Uterus (tissue), 4 donors: ENCODE measurements at places on chromosomes 3 and 15. TPM values are rescaled to one million over a fixed set of nuclear protein-coding genes. Genes with fewer than 3 reads are reported as not detected.
A peak's percentile ranks its signal among the peaks of the same experiment; 100 is the strongest.

DNA sequence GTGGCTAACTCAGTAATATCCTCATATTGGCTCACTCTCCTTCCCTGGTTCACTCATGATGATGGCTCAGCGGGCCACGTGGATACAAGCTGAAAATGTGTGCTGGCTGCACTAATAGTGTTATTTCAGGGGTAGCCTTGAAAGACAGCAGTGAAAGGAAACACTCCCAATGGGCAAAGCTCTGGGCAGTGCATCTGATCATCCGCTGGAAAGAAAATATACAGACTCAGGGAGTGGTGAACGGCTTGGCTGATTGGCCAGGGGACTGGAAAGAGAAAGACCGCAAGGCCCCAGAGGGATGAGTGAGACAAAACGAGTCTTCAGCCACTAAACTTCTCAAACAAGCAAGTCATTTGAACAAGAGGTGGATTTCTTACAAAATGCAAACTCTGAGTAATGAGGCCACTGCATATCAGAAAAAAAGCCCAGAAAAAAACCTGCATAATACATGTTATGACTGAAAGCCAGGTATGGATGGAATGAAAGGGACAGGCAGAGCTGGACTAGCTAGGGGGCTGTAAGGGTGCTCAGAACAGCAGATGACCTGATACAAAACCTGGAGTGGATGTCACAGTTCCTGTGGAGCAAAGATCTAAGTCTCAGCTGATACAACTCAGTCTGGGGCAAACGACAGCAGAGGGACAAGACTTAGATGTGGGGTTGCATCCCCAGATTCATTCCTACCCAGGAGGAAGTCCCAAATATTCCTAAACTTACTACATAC, 33.3 kb downstream of the CMTM6 start:
- no peak for DNase-seq

The HYAL1 gene
- 27.6 TPM for total RNA-seq

The CHCHD6 gene
- 6.4 TPM for total RNA-seq

The TM4SF1 gene
- 118 TPM for total RNA-seq

DNA sequence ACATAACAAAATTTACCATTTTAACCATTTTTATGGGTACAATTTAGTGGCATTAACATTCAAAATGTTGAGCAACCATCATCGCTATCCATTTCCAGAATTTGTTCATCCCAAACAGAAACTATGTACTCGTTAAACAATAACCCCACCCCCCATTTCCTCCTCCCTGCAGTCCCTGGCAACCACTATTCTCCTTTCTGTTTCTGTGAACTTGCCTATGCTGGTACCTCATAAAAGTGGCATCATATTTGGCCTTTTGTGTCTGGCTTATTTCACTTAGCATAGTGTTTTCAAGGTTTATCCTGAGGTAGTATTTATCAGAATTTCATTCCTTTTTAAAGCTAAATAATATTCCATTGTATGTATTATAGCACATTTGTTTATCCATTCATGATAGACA, 32.4 kb downstream of the C3orf80 start:
- no peak for DNase-seq

GRCh38 chr3:71725271-71725991, at the start of gene EIF4E3:
EIF4E3 (minus strand) TSS chr3:71725402; CDS start chr3:71725367, 35 bp downstream.
- DNase-seq: peak; percentile 31

DNA sequence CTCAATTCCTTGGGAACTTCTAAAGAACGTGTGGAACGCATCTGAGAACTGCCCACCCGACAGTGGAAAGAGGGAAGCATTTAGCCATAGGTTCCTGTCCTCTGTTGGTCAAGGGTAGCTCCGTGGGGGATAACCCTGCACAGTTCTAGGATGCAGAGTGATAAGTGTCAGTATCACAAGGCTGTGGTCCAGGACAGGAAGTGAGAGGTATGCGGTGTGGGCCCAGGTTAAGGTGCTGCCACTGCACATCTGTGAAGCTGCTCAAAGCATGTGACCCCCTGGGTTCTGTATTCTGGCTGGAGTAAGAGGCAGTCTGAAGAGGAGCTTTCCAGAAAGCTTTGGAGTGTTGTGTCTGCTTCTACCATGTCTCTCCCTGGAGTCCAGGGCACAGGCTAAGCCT, 51.7 kb upstream of the HES1 start:
- DNase-seq: no peak

GRCh38 chr3:54071601-54072000, 50.8 kb upstream of the CACNA2D3 start:
- DNase-seq: no peak

The CYP8B1 gene
- total RNA-seq: not detected

- no peak for DNase-seq
Measured at GRCh38 chr3:110932567-110932966, 139.0 kb upstream of the NECTIN3 start.

- DNase-seq: no peak
Measured at GRCh38 chr3:147008886-147009285, 397.5 kb downstream of the ZIC4 start.

- no peak for DNase-seq
Measured at GRCh38 chr3:182252802-182253201, 540.5 kb upstream of the ATP11B start.

DNA sequence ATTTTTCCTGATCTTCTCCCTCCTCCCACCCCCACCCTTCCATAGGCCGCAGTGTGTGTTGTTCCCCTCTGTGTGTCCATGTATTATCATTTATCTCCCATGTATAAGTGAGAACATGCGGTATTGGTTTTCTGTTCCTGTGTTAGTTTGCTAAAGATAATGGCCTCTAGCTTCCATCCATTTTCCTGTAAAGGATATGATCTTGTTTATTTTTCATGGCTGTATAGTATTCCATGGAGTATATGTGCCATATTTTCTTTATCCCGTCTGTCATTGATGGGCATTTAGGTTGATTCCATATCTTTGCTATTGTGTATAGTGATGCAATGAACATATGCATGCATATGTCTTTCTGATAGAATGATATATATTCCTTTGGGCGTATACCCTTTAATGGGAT, 173.3 kb upstream of the NAALADL2 start:
- no peak for DNase-seq

The CCDC54 gene
- not detected for total RNA-seq

The ADGRG7 gene
- total RNA-seq: not detected

- no peak for DNase-seq
Measured at GRCh38 chr15:49918121-49918520, 200.9 kb downstream of the ATP8B4 start.

- no peak for DNase-seq
Measured at GRCh38 chr3:183249006-183249718, 3.9 kb upstream of the B3GNT5 start.

DNA sequence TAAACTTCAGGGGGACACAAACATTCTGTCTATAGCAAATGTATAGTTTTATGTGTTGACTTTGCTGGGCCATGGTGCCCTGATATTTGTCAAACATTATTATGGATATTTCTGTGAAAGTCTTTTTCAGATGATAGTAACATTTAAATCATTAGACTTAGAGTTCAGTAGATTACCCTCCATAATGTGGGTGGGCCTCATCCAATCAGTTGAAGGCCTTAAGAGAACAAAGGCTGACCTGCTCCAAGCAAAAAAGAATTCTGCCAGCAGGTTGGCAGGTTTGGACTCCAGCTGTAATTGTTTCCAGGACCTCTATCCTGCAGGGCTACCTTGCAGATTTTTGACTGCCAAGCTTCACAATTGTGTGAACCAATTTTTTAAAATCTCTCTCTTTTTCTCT, 1250.9 kb downstream of the ROBO1 start:
- DNase-seq: no peak

The GRM7 gene
- total RNA-seq: 0.82 TPM

DNA sequence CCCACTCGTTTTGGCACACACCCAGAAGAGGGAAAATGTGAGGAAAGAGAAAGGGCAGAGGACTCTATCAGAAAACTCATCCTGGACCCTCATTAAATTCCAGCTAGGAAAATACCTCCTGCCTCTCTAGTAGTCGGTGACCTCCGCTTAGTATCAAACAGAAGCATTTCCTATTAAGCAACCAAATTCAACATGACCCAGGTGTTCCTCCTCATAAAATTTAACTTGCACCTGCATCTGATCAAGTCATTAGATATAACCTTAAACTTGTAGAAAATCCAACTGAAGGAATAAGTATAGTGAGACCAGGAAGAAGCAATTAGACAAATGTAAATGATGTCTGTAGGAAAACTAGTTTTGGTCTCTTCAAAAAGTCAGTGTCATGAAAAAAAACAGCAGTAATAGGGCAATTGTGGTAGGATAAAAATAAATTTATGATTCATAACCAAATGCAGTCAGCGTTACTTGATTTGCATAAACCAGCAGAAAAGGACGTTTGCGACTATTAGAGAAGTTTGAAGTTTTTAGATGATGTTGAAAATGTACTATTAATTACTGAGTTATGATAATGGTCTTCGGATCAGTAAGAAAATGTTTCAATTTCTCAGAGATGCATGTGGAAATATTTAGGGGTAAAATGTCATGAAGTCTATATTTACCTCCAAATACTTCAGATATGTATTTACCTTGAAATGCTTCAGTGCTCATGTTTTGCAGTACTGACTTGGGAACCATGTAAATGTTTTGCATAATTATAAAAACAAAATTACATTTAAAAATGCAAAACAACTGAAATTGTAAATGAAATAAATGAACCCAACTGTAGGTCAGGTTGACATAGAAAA, 44.6 kb downstream of the LDHAL6B start:
- no peak for DNase-seq

GRCh38 chr3:58234516-58234931, 3.1 kb upstream of the ABHD6 start:
- DNase-seq: no peak

The CYP1A2 gene
- not detected for total RNA-seq

DNA sequence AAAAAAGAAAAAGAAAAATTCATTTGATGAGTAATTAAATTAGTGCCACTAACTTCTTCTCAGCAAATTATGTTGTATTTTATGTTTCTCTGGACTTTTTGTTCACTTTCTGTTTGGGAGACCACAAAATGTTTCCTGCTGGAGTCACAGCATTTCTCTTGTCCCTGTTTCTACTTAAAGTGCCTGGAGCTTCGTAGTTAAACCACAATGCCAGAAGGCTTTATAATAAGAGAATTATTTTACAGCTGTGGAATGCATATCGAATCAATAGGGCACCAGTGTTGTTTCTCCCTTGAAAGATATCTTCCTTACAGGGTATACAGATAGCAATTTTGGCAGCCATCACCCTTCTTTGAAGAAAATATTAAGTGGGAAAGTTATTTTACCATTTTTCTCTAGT, 3.2 kb downstream of the DTWD1 start:
- no peak for DNase-seq

- no peak for DNase-seq
Measured at GRCh38 chr3:45132568-45133211, 13.5 kb downstream of the CDCP1 start.

The PFN2 gene
- 197 TPM for total RNA-seq

The CCK gene
- not detected for total RNA-seq

DNA sequence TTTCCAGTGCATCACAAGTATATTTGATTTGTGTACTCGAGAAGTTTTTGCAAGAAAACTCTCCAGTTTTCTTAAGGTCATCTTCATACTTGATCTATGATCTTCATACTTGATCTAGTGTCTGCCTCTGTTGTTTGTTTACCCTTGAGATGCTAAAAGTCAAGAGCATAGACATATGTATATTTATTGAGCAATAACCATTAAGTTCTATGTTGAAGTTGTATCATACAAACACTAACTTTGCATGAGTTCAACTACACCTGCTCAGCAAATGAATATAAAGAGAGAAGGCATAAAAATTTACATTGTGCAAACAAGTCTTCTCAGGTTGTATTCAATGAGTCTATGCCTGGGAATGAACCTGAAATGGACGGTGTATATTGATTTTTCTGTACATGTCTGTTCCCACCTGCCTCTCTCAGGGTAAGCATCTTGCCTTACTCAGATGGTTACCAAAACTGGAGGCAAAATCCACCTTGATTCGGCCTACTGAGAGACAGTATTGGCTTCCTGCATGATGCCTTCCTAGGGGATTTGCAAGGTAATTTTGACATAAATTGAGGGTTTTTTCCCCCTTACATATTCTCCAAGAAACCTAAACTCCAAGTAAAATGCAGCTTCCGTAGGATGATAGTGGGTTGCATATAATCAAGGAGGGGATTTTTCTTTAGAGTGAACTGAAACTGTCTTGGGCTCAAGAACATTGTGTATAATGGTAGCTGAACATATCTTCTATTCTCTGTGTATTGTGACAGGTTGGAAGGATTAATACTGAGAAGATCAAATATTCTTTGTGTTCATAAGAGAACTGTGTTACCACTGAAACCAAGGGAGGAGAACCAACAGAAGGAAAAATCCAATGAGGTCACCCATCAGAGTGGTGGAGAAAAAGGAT, 110.4 kb downstream of the FILIP1L start:
- DNase-seq: no peak

- no peak for DNase-seq
Measured at GRCh38 chr15:100078511-100079220, 263.1 kb downstream of the ADAMTS17 start.

The SEMA5B gene
- total RNA-seq: 0.29 TPM

DNA sequence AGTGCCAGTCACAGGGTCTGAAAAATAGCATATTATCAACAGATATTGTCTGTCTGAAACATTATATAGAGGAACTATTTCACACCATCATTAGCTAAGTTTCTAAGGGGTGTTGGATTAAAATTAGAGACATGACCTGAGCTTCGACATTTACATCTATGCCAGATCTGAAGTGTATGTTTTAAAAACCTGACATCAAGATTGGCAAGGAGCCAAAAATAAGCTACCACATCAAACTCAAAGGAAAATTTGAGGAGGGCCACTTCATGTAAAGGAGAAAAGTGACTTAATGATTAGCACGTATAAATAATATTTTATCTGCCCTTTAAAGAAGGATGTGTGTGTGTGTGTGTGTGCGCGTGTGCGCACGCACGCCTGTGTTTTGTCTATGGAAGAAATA, 752.0 kb upstream of the GRM7 start:
- DNase-seq: no peak

The MCF2L2 gene
- total RNA-seq: 1.5 TPM

DNA sequence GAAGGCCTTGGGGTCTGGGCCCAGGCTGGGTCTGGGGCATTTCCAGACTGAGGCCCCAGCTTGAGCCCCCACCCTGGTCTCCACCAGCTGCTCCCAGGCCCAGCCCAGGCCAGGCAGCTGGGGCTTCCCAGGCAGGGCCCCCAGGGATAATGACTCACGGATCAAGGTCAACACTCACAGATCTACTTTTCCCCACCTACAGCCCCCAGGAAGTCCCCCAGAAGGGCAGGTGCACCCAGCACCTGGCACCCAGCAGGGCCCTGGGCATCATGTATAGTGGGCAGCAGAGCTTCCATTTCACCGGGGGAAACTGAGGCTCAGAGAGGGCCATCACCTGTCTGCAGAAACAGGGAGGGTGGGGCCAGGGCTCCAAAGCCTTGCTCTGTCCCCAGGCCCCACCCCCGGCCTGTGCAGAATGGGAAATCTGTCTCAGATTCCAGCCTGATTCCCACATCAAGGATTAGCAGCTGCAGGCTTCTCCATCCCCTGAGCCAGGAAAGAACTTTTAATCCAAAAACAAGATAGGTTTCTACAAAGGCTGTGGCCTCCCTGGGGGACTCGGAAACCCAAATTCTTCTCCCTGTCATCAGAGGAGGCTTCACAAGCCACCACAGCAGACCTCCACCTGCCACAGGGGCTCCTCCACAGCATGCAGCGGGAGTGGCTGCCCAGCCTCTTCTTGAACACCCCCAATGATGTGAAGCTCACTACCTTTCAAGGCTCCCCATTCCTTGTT, 49.8 kb downstream of the IQSEC1 start:
- no peak for DNase-seq

- DNase-seq: no peak
Measured at GRCh38 chr3:25582242-25582641, 82.5 kb downstream of the TOP2B start.

The GXYLT2 gene
- total RNA-seq: 16.8 TPM
